ENCODE measurements at places on chromosomes 12 and 14.

GRCh38 chr14:65304239-65304638, 108.3 kb upstream of the FUT8 start:
- DNase-seq: no peak

GRCh38 chr12:84201976-84202375, 710.6 kb downstream of the SLC6A15 start:
- no peak for DNase-seq

GRCh38 chr12:101927999-101928398, 50.6 kb downstream of the DRAM1 start:
- DNase-seq: no peak

DNA sequence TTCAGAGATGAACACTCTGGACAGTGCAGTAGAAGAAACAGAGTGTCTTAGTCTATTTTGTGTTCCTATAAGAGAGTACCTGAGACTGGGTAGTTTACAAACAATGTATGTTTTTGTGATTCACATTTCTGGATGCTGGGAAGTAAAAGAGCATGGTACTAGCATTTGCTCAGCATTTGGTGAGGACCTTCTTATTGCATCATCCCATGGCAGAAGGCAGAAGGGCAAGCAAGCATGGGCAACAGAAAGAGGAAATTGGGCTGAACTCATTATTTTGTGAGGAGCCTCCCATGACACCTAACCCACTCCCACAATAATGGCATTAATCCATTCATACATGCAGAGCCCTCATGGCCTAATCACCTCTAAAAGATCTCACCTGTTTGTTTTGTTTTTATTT, 8.0 kb downstream of the ANKS1B start:
- DNase-seq: no peak

- no peak for DNase-seq
Observed at GRCh38 chr14:61644834-61645233, 50.5 kb upstream of the HIF1A start.

Data from EL (cell line).